Heart right ventricle (tissue), 16 donors: ENCODE measurements at places on chromosomes 11 and 22.

GRCh38 chr11:108112057-108112456, 9.3 kb upstream of the ACAT1 start:
- no peak for DNase-seq

GRCh38 chr11:17400048-17400775, 11.8 kb upstream of the KCNJ11 start:
- no peak for DNase-seq

DNA sequence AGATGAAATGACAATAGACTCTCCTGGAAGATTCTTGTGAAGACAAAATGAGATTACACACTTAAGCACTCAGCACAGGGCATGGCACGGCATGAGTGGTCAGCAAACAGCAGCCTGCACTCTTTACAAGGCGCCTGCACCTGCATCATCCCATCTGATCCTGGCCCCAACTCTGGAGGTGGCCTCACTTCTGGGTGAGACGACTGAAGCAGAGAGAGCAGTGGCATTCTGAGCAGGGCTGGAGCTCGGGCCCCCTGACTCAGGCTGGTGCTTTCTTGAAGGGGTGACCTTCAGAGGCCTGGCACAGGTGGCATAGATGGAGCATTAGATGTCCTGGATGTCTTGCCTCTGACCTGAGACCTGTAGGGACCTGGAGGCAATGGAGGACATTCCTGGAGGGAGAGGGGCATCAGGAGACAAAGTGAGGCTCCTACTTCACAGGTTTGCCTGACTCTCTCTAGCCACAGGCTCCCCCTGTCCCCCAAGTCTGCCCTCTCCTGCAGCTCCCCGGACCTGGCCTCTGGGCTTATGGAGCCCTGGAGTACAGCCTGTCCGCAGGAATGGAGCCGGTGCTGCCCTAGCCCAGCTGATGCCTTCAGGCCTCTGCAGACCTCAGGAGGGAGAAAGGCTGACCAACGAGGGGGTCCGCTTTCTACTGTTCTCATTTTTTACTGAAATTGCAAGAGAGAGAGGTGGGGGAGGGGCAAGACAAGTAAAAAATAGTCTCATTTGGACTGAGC, 65.5 kb upstream of the THY1 start:
- DNase-seq: no peak

DNA sequence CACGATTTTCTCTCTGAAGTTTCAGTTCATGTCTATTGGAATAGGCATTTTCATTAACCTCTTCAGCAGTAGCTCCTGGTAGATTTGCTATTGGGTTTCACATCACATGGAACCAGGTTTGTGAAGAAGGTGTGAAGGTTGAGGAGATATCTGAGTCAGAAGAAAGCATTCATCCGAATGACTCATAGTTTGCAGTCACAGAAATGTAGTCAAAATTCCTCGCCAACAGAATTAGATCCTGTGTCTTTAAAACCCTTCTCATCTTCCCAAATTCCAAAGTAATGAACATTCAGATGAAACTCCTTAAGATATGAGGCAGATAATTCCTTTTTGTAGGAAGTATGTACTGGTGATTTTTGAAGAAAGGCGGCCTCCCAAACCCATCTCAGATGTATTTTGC, 125.0 kb upstream of the LARGE1 start:
- no peak for DNase-seq

- DNase-seq: no peak
These were observed 36.2 kb downstream of the USP35 start for GRCh38 chr11:78224906-78225420.

DNA sequence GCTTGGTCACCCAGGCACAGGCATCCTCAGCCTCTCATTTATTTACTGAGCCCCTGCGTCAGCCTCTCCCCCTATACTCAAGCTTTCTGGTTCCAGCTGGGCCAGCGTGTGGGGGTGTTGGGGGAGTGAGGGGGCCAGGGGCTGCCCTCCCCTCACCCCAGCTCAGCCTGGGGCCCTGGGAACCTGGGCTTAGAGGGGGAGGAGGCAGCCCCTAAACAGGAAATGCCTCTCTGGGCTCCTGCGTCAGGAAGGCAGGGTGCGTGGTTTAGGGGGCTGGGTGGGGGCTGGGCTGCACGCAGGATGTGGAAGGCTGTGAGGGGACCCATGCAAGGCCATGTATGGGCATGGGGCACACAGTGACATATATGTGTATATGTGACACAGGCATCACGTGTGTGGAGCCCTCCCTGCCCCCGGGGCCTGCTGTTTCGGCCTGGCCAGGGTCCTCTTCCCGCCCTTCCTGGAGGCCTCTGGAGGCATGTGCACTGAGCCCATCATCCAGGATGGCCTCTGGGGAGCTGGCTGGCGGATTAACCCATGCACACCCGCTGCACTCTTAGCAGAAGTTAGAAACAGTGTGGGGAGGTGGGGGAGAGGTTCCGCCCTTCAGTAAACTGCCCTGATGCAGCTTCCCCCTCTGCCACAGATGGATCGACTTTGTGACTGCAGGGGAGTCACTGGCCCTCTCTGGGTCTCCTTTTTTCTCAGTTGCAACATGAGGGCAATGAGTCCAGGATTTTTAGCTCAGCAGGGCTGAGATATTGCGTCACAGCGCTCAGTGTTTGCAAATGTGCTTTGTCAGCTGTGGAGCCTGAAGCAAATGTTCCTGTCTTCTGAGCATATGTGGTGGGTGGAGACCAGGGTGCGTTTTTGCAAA, 1.1 kb upstream of the CD248 start:
- DNase-seq: peak; percentile 63

- no peak for DNase-seq
These were observed 84.9 kb downstream of the ME3 start for GRCh38 chr11:86587264-86588193.

GRCh38 chr22:35900483-35901168, 128.0 kb downstream of the RBFOX2 start:
- no peak for DNase-seq

GRCh38 chr22:26941896-26942636, 284.7 kb downstream of the MIAT start:
- DNase-seq: no peak

GRCh38 chr11:57638005-57638781, 11.5 kb downstream of the YPEL4 start:
- DNase-seq: peak; percentile 87

DNA sequence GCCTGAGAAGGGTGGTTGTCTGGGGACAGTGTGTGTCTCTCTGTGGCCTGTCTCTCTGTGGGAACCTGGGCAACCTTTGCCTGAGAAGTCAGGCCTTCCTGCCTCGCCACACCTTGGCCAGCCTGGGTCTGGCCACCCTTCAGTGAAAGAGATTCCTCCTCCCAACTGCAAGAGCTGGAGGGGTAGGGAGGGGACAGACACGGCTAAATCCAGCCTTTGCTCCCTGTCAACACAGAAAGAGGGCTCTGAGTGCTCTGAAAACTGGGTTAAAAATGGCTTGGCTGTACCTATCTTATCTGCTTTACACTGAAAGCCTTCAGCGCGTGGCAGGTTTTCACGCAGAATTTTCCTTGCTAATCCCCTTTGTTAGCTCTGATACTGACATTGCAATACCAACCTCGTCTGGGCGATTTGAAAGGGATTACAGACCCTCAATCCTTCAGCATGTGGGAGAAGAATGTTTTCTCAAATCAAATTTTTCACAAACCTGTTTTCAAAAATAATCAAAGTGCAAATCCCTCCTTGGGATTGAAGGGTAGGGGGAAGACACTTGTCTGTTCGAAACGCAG, 163.7 kb downstream of the DSCAML1 start:
- no peak for DNase-seq

DNA sequence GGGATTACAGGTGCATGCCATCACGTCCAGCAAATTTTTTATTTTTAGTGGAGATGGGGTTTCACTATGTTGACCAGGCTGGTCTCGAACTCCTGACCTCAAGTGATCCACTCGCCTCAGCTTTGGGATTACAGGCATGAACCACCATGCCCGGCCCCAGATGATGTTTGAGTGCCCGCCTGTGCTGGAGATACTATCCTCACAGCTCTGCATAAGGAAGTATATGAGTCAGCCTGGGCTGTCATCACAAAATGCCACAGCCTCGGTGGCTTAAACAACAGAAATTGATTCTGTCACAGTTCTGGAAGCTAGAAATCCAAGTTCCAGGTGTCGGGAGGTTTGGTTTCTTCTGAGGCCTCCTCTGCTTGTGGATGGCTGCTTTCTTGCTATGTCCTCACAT, 119.3 kb downstream of the OSBP2 start:
- no peak for DNase-seq

GRCh38 chr11:14924318-14924717, 32.3 kb upstream of the CYP2R1 start:
- DNase-seq: no peak

- DNase-seq: peak; percentile 67
These were observed 673 bp upstream of the MYO7A start for GRCh38 chr11:77127235-77127911.

DNA sequence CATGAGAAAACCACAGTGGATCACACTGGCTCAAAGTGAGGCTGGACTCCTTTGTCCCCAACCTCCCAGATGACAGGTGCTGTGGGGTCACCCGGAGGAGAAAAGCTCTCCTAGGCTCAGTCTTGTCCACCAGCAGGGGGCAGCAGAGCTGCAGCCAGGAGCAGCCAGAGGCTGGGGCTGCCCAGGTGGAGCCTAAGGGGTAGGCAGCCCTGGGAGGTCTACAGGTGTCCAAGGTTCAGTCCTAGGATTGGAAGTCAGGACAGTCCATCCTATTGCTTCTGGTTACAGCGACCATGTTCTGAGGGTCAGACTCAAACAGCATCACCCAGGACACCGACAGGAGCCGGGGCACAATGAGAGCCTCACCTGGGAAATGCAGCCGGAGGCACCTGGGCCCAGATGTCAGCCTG, 77.6 kb upstream of the IGLL5 start:
- no peak for DNase-seq

DNA sequence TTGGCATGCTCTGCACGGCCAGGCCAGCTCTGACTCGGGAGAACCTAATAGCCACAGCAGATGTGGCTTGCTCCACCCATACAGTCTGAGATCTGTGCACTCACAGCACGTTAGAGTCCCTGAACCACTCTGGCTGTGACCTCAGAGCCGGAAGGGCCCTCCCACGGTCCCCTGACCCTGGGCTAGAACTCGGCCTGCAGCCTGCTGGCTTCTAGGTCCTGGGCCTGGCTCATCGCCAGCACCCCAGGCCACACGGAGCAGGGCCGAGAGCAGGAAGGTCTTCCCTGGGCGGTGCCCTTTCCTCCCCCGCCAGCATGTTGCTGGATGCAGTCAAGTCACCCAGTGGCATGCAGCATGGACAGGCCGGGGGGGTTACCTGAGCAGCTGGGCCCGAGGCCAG, 35.3 kb upstream of the TTLL12 start:
- DNase-seq: peak; percentile 60

DNA sequence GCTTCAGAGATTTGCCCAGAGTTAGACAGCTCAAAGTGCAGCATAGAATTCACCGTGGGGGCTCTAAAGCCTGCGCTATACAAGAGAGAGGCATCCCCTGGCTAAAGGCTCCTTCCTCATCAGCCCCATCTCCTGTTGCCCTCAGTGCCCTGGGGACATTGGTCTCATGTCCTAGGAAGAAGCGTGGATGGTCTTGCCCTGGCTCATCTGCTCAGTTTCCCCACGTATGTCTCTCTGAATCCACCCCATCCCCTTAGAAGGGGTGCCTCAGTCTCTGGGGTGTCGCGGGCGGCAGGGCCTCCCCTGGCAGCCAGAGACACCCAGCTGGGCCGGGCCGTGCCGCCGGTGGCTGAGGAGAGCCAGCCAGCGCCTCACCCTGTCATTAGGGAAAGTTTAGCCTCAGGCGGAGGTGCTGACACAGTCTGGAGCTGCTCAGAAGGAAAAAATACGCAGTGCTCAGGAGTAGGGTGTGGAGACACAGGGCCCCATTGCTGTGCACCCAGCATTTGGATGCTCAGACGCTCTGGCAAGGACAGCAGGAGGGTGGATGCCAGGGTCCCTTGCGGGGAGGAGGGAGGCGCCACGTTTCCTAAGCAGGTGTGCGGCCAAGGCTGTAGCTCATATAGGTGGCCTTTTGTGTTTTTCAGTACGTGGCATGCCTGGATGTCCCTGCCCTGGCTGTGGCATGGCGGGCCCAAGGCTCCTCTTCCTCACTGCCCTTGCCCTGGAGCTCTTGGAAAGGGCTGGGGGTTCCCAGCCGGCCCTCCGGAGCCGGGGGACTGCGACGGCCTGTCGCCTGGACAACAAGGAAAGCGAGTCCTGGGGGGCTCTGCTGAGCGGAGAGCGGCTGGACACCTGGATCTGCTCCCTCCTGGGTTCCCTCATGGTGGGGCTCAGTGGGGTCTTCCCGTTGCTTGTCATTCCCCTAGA, 1.3 kb downstream of the SLC39A13 start:
- DNase-seq: no peak

- DNase-seq: no peak
These were observed 81.0 kb downstream of the SLC36A4 start for GRCh38 chr11:93116641-93117441.

DNA sequence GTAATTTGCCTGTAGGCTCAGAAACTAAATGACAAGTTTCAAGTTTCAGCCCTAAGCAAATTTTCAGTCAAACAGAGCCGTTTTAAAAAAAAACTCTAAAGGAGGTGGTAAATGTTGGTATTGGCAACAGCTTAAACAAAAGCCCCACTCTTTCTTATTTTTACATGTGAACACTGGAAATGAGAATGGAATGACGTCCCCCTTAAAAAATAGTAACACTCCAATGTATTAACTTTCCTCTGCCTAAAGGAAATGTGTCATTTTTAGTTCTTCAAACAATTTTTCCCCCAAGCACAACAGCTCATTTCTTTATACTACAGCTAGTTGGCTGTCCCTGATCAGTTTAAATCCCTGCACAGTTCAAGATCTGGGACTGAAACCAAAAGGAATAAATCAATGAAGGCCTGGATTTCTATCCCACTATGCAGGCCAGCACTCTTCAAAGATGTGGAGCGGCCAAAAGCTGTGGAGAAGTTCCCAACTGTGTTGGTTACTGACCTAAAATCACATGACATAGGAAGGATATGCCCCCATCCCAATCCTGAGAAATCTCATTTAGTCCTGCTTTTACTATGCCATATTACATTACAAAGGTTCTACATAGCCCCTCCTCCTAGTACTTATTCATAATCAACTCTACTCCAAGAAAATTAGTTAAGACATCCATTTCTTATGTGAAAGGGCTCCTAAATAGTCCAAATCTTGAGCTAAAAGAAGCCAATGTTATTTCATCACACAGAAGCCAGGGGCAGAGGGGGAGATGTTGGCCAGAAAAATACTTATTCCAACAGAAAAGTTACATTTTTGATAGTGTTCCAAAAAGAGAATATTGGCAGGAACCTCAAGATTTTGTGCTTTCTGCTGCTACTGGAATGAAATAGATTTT, 95.9 kb downstream of the CADM1 start:
- no peak for DNase-seq
